Fibroblast of skin of scalp (primary cell): ENCODE measurements at places on chromosomes 2 and 18.

- DNase-seq, result no peak
These were observed 88.1 kb downstream of the SPOPL start for GRCh38 chr2:138589663-138590062.

GRCh38 chr2:178592655-178593054 is 112.4 kb downstream of the PLEKHA3 start:
- DNase-seq, result no peak

DNA sequence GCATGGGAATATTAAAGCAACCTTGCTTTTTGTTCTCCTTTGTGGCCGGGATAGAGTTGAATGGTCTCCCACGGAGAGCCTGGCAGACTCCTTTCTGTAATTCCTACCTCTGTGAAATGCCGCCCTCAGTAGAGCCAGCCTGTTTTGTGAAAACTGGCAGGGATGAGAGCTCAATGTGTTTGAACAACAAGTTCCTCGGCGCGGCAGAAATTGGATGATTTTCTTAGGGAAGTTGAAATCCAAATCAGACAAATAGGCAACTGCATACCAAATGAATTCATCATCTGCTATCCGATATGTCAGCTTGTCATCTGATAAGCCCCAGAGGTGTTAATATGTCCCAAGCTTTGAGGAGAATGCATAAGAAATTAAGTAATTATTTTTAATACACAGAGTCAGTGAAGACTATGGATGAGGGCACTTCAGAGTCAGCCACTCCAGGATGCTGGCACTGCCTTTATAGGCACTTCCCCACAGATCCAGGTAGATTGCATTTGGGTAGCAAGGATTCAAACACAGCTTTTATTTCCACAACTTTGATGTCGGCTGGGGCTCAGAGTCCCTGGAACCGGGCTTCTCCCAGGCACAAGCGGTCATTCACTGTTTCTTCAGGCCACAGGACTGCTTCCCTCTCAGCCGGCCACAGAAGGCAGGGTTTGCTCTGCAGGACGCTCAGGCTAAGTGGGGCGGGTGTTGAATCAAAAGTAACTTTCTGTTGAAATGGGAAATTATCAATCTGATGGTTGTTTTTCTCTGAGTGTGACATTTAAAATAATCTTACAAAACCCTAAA is 82.8 kb upstream of the REV1 start:
- DNase-seq, result peak; percentile 29

DNA sequence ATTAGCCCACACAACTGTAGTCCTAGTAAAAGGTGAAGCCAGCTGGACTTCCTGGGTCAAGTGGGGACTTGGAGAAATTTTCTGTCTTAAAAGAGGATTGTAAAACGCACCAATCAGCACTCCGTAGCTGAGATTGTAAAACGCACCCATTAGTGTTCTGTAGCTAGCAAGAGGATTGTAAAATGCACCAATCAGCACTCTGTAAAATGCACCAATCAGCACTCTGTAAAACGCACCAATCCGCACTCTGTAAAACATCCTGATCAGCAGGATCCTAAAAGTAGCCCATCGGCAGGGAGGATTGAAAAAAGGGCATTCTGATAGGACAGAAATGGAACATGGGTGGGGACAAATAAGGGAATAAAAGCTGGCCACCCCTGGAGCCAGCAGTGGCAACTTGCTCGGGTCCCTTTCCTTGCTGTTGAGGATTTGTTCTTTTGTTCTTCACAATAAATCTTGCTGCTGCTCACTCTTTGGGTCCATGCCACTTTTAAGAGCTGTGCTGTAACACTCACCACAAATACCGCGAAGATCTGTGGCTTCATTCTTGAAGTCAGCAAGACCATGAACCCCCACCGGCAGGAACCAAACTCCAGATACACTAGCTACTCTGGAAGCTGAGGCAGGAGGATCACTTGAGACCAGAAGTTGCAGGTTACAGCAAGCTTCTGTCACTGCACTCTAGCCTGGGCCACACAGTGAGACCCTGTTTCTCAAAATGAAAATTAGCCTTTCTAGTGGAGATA is 102.6 kb downstream of the HS6ST1 start:
- DNase-seq, result peak; percentile 29

DNA sequence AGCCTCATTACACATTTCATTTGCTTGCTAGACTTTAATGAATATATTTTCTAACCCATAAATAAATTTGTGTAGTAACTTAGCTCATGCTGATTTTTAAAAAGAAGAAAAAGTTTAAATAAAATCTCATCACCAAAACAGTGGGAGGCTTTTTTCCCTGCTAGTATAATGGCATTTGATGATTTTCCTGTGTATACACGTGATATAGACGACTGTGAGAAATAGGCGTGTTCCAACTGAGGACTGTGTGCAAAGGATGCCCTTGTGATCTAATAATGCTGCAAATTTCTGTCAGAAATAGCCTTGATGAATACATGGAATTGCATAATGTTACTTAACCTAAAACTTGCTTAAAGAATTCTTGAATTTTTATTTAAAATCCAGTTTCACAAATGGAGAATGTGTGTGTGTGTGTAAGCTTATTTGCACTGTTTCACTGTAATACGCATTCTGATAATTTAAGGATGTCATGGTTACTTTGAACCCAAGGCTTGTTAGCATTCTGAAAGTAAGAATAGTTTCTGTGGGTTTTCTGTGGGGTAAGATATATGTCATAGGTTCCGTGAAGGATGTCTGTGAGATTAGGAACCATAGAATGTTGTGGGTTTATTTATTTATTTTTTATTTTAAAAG is 178.0 kb downstream of the DLGAP1 start:
- no peak for DNase-seq

DNA sequence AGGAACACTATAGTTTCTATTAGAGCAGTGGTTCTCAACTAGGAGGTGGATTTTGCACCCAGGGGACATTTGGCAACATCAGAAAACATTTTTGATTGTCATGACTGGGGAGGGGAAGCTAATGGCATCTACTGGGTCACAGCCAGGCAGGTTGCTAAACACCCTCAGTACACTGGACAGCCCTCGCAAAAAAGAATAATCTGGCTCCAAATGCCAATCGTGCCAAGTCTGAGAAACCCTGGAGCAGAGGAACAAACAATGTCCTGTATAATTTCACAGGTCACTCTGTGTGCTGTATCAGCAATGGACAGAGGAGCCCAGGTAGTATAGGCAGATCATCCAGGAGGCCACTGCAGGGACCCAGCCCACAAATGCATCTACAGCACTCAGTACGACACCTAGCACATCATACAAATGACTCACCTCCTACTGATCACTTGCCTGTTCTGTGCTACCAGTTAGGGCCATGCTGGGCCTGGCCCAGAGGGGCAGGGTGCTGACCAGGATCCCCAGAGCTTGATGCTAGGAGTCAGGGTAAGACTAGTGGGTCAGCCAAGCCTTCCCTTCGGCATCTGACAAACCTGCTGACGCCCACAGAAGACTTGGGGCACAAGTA is 37.6 kb downstream of the SFXN5 start:
- DNase-seq, result no peak

DNA sequence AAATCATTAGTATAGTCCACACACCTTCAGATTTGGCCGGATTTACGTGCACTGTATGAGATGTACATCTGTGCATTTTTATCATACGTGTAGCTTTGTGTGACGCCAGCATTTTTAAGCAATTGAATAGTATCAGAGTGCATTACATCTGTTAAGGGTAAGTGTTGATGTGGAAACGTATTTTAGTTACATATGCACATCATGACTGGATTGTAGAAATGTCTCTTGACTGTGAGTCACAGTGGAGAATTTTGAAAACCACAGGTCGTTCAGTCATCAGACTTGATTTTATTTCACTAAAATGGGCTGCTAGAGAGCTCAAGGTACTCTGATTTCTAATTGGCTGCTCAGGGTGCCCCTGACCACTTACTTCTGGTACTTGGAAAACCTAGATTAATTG is 5.4 kb upstream of the GPBAR1 start:
- DNase-seq, result peak; percentile 22

- DNase-seq, result peak; percentile 81
These were observed 12.5 kb upstream of the CABYR start for GRCh38 chr18:24126155-24126961.

DNA sequence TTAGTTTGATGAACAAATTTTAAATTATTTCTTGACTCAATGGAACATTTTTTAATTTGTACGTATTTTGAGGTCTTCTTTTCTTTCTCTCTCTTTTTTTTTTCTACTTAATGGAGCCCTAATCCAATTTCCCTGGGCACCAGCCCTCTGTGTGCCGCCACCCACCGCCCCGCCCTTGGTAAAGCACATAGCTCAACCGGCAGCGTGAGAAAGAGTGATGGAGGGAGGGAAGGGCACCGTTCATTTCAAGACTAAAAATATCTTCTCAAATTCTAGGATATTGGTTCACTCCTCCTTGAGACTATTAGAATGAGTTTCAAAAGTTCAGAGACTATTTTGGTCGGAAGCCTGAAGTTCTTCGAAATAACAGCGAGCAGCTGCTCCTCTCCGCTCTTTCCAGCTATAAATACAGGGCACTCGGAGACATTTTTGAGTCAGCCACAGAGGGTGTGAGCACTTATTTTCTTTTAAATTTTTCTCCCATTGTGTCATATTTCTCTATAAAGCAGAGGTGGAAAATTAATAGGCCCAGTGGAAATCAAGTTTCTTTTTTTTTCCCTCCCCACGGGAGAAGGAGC is 731.7 kb upstream of the ID2 start:
- peak; percentile 79 for DNase-seq

GRCh38 chr2:124836416-124836815 is 811.3 kb downstream of the CNTNAP5 start:
- DNase-seq, result peak; percentile 74

GRCh38 chr2:146776596-146776995 is 1068.2 kb upstream of the ACVR2A start:
- DNase-seq, result no peak

DNA sequence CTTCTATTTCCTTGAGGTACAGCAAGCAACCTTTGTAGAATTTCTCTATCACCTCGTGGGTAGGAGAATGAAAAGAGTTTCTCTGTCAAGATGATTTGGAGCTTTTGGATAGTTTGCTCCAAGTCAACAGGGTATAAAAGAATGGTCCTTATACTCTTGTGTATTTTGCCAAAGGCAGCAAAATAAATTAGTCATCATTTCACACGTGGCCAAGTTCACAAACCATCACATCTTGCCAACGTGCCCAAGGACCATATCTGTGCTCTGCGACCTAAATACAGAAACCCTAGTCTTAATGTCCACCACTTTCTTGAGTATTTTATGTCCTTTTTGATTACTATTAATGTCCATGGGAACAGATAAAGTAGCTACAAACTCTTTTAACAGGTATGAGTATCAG is 262.9 kb downstream of the AFF3 start:
- DNase-seq, result no peak

DNA sequence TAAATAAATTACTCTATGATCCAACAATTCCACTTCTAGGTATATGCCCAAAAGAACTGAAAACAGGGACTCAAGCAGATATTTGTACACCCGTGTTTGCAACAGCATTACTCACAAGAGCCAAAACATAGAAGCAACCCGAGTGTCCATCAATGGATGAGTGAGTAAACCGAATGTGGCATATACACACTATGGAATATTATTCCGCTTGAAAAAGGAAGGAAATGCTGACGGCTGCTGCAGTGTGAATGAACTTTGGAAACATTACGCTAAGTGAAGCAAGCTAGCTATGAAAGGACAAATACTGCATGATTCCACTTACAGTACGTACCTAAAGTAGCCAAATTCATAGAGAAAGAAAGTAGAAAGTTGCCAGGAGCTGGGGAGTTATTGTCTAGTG is 32.2 kb downstream of the MREG start:
- no peak for DNase-seq

DNA sequence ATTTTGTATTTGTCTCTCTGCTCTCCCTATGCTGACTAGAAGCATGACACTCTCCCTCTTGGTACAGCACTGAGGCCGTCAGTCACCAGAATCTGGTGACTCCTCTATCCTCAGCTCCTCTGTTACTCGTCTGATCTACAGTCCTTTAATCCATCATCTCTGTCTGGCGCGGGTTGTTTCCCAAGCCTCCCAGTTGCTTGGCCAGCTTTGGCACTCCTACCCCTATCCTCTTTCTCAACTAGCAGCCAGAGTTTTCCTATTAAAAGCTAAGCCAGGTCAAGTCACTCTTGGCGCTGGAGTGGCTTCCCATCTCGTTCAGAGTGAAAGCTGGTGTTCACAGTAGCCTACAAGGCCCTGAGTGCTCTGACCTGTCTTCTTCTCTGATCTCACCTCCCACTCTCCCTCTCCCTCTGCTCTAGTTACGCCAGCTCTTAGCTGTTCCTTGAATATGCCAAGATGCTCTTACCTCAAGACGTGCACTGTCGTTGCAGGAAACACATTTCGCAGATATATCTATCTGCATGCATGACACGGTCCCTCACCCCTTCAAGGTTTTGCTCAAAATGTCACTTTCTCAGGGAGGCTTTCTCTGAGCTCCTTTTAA is 41.8 kb upstream of the PSME4 start:
- no peak for DNase-seq

GRCh38 chr2:121355488-121355887 is 70.5 kb upstream of the TFCP2L1 start:
- no peak for DNase-seq

- DNase-seq, result peak; percentile 100
These were observed at the start of gene XPO1 for GRCh38 chr2:61538200-61538919. XPO1 (minus strand) TSS chr2:61538356; CDS start chr2:61533897, 4,459 bp downstream.

DNA sequence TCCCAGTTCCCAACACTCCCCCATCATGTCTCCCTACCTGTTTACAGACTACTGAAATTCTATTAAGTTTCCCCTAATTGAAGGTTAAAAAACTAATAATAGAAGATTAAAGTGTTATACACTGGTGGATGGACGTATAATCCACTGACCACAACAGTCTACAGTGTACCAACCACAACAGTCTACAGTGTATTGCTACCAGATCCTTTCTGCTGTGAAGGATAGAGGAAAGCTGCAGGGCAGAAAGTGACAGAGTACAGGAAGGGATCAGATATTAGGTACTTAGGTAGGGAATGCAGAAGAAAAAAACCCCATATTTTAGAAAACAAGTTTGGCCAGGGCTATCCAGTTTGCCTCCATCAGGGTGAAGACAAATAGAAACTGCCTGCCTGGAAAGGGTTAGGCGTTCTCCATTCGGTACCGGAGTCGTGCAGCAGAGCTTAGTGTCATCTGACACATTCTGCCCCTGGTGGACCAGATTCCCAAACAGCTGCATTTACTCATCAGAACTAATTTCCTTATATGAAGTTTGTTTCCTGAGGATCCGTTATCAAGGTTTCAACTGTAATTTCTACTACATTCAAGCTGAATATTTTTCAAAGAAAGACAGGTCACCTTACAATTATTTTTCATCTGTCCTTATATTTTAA is 49.9 kb downstream of the KLF7 start:
- no peak for DNase-seq

- no peak for DNase-seq
These were observed 38.8 kb upstream of the SMAD7 start for GRCh38 chr18:48989304-48990303.

DNA sequence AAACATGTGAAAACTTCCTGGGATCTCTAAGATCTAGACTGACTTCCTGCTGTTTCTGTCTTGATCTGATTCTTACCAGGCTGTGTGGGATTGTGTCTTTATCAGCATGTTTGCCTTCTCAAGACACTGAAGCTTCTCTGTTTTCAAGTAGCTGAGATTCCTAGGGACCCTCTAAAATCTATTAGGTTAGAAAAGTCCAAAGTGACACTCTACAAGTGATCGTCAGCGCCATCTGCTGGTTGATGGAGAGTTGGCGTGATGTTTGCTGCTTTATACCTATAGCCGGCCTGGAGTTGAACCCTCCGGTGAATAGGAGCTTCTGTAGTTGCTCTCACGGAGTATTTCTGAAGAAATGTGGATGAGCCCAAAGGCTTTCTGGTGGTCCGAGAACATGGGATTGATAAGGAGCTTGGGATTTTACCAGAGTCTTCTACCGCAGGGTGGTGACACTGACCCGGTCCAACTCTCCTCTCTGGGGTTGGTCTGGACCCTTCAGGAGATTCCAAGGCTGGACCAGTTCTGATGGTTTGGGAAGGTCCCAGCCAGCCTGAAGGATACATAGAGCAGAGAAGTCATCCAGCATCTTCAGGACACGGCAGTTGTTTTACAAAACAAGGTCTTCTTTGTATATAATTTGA is 96.0 kb upstream of the TTC39C start:
- DNase-seq, result peak; percentile 64
